H9 (cell line): ENCODE measurements at places on chromosomes 2 and 18.

DNA sequence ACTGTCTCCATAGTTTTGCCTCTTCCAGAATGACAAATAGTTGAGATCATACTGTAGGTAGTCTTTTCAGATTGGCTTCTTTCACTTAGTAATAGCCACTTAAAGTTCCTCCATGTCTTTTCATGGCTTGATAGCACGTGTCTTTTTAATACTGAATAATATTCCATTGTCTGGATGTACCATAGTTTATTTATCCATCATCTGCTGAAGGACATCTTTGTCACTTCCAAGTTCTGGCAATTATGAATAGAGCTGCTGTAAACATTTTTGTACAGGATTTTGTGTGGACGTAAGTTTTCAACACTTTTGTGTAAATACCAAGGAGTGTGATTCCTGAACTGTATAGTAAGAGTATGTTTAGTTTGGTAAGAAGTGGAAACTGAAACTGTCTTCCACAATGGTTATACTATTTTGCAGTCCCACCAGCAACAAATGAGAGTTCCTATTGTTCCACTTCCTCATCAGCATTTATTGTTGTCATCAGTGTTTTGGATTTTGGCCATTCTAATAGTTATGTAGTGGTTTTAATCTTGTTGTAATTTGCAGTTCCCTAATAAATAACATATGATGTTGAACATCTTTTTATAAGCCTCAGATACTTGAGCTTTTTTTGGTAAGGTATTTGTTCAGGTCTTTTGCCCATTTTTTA lies 18.9 kb downstream of the LTBP1 start:
- H3K27ac ChIP-seq = no peak overlapping the region
- H3K27me3 ChIP-seq = no peaks in the 10 kb centered on the region
- no peaks in the 10 kb centered on the region; the same call in 2 of the 3 replicates for H3K36me3 ChIP-seq
- no peak overlapping the region for H3K4me3 ChIP-seq
- DNase-seq = no peak

DNA sequence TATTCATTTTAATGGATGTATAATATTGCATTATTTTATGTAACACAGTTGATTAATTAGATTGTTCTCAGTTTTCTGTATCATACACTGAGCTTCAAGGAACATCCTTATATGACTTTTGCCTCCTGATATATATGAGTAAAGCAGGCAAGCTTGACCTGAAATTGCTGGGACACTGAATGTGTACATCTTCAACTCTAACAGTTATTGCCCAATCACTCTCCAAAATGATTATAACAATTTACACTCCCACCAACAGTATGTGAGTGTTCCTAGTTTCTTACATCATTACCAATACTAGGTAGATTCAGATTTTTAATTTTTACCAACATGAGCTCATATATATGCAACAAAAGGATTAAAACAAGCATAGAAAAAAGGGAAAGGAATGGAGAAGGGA lies 379.4 kb downstream of the SETBP1 start:
- H3K27ac ChIP-seq = no peak overlapping the region
- H3K4me3 ChIP-seq = no peak overlapping the region
- peaks cover 5% of the 10 kb centered on the region; the same call in 2 of the 3 replicates for H3K36me3 ChIP-seq
- DNase-seq = no peak
- H3K4me1 ChIP-seq = no peaks in the 10 kb centered on the region
- no peaks in the 10 kb centered on the region for H3K27me3 ChIP-seq

- no peaks in the 10 kb centered on the region; the same call in 1 of the 2 replicates for H3K4me1 ChIP-seq
- no peak overlapping the region for H3K27ac ChIP-seq
- no peak overlapping the region for H3K4me3 ChIP-seq
- no peak for DNase-seq
Observed at GRCh38 chr18:69233465-69234054, 167.1 kb upstream of the DOK6 start.

GRCh38 chr2:200782251-200782650 lies 29.5 kb upstream of the BZW1 start:
- no peak overlapping the region for H3K4me3 ChIP-seq
- no peaks in the 10 kb centered on the region for H3K36me3 ChIP-seq
- no peak overlapping the region for H3K27ac ChIP-seq
- H3K27me3 ChIP-seq = no peaks in the 10 kb centered on the region
- no peaks in the 10 kb centered on the region for H3K4me1 ChIP-seq

- H3K36me3 ChIP-seq = no peaks in the 10 kb centered on the region
- H3K27me3 ChIP-seq = no peaks in the 10 kb centered on the region
- H3K4me1 ChIP-seq = no peaks in the 10 kb centered on the region
- H3K27ac ChIP-seq = no peak overlapping the region
- no peak overlapping the region for H3K4me3 ChIP-seq
- no peak for DNase-seq
Observed at GRCh38 chr2:233081232-233081730, 21.1 kb downstream of the INPP5D start.

DNA sequence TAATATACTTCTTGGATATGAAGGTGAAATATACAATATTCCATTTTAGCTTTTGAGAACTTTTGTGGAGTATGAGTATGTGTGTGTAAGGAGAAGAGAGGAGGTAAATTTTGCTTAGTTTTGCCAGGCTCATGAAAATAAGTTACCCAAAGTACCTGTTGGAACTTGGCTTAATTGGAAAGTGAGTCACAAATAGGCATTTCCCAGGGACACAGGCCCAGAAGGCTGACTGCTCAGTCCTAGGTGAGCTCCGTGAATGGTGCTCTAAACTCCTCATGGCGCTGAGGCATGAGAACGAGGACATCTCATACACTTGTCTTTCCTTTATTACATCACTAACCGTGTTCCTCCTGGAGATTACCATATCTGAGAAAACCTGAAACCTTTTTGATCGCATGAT lies 148.5 kb upstream of the RAB12 start:
- H3K36me3 ChIP-seq = peaks cover 7% of the 10 kb centered on the region
- H3K4me1 ChIP-seq = no peaks in the 10 kb centered on the region
- no peak overlapping the region for H3K4me3 ChIP-seq
- no peak overlapping the region for H3K27ac ChIP-seq

DNA sequence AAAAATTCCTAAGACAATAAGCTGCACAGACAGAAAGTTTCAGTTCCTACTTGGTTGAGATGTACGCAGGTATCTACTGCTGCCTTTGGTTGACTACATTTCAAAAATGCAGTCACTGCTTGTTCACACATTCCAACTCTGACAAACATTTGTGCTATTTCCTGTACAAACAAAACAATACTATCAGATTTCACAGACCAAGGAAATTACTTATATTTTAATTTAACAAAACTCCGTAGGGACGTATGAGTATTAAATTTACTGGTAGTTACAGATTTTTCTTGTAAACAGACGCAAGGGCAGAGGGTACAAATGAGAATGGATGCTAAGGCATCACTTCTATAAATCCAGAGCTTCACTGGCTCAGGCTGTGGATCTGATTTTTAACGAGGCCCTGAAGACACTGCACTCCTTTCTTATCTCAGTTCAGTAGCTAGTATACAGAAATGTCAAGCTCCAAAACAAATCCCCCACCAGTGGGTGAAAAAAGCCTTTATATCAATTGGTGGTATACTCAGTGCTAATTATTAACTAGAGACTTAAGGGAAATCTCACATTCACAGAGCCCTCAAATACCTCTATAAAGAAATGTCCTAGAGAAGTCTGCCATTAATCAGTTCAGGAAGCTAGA lies 31.7 kb upstream of the TTC32 start:
- H3K36me3 ChIP-seq = peaks cover 40% of the 10 kb centered on the region
- no peak overlapping the region for H3K4me3 ChIP-seq
- no peak for DNase-seq
- H3K4me1 ChIP-seq = no peaks in the 10 kb centered on the region
- H3K27me3 ChIP-seq = no peaks in the 10 kb centered on the region
- H3K27ac ChIP-seq = no peak overlapping the region

GRCh38 chr18:49161627-49162026 lies 210.9 kb upstream of the SMAD7 start:
- H3K27me3 ChIP-seq = no peaks in the 10 kb centered on the region
- DNase-seq = no peak
- H3K4me1 ChIP-seq = peaks cover 4% of the 10 kb centered on the region; the same call in 1 of the 2 replicates
- peaks cover 17% of the 10 kb centered on the region for H3K36me3 ChIP-seq
- no peak overlapping the region for H3K27ac ChIP-seq
- no peak overlapping the region for H3K4me3 ChIP-seq

DNA sequence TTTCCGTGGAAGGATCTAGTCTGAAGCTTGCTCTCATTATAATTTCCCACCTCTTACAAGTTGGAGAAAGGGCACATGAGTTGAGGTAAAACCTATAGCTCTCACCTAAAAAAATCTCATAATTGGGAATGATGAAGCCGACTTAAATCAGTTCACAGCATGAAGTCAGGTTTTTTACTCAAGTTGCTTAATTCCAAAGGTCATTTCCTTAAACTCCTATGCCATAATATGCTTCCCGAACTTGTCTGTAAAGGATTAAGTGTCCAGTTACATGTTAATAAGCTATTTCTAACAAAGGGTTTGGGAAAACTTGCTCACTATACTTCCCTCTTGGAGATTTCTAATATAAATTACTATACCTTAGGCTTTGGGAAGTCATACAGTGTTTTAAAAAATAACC lies 481.2 kb downstream of the NUP35 start:
- no peaks in the 10 kb centered on the region for H3K36me3 ChIP-seq
- DNase-seq = no peak
- H3K27ac ChIP-seq = no peak overlapping the region
- no peaks in the 10 kb centered on the region for H3K27me3 ChIP-seq
- no peak overlapping the region for H3K4me3 ChIP-seq
- H3K4me1 ChIP-seq = no peaks in the 10 kb centered on the region; the same call in 1 of the 2 replicates
